Stimulated activated CD4-positive, alpha-beta T cell treated with anti-CD3 and anti-CD28 coated beads, Interleukin-15, amount 100 ng/mL, for 1 hour (primary cell): ENCODE measurements at places on chromosomes 4 and X.

- DNase-seq: no peak
Observed at GRCh38 chr4:86060341-86060740, 299.5 kb downstream of the MAPK10 start.

GRCh38 chr4:103499094-103499493, 220.7 kb downstream of the TACR3 start:
- DNase-seq: no peak

- no peak for DNase-seq
Observed at GRCh38 chr4:153071958-153072598, 132.2 kb upstream of the TRIM2 start.

GRCh38 chr4:152097371-152097770, 336.6 kb upstream of the GATB start:
- DNase-seq: no peak

DNA sequence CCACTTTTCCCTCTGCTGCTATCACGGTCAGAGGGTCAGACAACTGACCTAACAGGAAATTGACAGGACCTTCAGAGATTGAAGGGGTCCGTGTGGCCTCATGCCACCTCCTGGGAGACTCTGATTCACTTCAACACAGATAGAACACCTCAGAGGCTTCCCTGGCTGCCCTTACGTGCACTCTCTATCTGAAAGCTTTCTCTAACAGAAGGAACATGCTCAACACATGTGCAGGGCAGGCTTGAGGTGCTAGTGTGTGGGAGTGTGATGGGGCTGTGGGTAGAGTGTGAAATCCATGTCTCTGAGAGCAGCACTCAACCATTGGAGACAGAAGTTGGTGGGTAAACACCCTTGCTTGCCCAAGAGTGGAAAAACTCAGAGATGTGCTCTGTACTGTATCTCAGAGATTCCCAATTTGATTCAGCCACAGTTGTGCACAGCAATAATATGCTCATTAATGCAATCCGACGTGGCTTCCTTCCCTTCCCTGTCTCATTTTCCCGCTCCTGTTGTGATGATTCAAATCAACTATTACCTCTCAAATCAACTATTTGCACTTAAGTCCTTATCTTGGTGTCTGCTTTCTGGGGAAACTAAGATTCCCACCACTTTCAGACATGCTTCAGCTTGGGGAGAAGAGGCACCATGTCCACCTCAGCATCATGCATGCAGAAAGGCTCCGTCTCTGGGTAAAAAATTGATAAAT, 62.0 kb upstream of the MAGEB2 start:
- DNase-seq: no peak

DNA sequence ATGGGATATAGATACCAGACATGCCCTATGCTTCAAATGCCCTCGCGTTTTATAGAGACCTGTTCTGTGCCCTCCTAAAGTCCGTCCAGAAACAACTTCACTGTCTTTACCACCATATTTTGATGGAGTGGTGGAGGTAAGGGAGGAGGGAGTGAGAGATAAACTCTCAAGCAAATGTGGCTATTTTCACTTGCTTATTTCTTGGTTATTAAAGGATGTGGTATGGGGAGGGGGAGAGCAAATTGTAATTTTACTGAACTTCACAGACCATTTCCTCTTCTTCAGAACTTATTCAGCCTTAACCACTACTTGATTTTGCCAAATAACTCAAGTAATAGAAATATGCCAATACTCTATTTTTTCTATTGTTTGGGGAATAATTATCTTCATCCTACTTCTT, 31.5 kb downstream of the GPR174 start:
- DNase-seq: no peak

- DNase-seq: no peak
Observed at GRCh38 chr4:23737571-23737970, 152.3 kb downstream of the PPARGC1A start.

- no peak for DNase-seq
Observed at GRCh38 chr4:8546766-8547107, 33.5 kb upstream of the GPR78 start.

DNA sequence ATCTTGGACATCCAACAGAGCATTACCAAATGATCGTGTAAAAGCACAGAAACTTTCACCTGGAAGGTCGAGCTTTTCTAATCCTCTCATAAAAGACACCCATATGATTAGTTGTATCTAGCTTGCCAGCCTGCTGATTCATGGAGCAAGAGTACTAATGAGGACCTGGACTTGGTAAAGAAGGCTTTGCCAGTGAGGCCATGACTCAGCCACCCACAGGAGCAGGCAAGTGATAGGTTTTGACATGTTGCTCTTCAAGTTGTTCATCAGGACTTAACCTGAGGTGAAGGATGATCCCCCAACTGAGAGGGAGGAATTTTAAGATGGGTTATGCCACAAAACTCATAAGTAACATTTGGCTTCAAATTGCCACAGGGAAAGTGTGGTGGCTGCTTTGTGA, 24.7 kb upstream of the EPGN start:
- no peak for DNase-seq

DNA sequence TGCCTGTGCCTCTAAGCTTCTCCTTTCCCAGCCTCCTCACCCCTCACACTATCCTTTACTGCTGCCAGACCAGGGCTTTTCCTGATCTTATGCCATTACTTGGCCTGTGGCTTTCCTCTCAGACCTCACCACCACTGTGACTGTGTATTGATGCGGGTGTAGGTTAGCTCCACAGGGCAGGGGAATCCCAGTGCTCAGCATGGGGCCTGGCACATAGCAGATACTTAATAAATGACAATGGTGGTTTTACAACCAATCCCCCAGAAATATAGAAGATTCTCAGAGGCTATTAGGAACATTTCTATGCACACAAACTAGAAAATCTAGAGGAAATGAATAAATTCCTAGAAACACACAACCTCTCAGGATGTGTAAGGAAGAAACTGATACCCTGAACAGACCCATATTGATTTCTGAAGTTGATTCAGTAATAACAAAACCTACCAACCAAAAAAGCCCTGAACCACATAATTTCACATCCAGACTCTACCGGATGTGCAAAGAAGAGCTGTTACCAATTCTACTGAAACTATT, 129.6 kb upstream of the QRFPR start:
- no peak for DNase-seq

- DNase-seq: no peak
Observed at GRCh38 chrX:110125446-110126162, 122.7 kb downstream of the TMEM164 start.

- DNase-seq: no peak
Observed at GRCh38 chr4:22695029-22695428, 2.3 kb downstream of the GBA3 start.

DNA sequence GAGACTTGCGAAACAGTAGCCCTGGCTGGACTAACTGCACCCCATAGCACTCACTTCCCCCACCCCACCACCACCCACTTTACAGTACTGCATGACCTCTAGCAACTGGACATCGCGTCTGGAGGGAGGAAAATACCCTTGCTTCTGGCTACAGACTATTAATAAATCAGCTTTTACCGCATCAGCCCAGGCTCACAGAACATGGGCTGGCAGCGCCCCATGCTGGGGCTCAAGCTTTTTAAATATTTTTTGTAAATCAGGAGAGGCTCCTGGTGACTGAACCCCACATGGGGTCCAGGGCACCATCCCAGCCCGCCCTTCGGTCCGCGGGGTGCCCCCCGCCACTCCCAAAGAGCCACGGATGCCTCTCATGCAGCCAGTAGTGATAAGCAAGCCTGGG, 2.7 kb downstream of the HS6ST2 start:
- no peak for DNase-seq

- no peak for DNase-seq
Observed at GRCh38 chr4:165635381-165635780, 237.7 kb upstream of the TLL1 start.

- DNase-seq: no peak
Observed at GRCh38 chr4:46648088-46648744, 258.3 kb upstream of the GABRA2 start.
